Suppressor macrophage treated with lipopolysaccharide for 4 hours (primary cell): ENCODE measurements at places on chromosomes 12 and 14.

GRCh38 chr12:65520658-65521057, 242.2 kb downstream of the MSRB3 start:
- DNase-seq: no peak

GRCh38 chr14:95150910-95151309, 6.4 kb downstream of the DICER1 start:
- no peak for DNase-seq

GRCh38 chr12:67594888-67595287, 53.7 kb upstream of the DYRK2 start:
- no peak for DNase-seq

- peak; percentile 82 for DNase-seq
These were observed 27.7 kb downstream of the CLMN start for GRCh38 chr14:95291859-95292542.

- no peak for DNase-seq
These were observed 10.9 kb upstream of the SERPINA9 start for GRCh38 chr14:94486883-94487282.

DNA sequence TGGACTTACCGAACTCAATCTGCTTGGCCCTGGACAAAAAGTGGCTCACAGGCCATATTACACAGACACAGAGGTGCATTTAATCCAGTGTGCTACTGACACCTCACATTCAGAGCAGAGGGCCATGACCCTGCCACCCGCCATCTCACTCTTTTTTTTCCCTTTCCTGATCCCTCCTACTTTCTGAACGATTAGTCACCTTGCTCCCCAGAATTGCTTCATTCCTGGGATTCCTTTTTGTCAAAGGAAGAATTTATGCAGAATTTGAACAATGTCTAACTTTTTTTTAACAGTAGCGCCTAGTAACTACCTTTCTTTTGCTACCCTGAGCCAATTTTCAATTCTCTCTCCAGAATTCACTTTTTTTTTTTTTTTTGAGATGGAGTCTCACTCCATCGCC, 4.6 kb downstream of the PKP2 start:
- no peak for DNase-seq
